ENCODE measurements at places on chromosomes 2 and 18. TPM values are rescaled to one million over a fixed set of nuclear protein-coding genes. Genes with fewer than 3 reads are reported as not detected.

DNA sequence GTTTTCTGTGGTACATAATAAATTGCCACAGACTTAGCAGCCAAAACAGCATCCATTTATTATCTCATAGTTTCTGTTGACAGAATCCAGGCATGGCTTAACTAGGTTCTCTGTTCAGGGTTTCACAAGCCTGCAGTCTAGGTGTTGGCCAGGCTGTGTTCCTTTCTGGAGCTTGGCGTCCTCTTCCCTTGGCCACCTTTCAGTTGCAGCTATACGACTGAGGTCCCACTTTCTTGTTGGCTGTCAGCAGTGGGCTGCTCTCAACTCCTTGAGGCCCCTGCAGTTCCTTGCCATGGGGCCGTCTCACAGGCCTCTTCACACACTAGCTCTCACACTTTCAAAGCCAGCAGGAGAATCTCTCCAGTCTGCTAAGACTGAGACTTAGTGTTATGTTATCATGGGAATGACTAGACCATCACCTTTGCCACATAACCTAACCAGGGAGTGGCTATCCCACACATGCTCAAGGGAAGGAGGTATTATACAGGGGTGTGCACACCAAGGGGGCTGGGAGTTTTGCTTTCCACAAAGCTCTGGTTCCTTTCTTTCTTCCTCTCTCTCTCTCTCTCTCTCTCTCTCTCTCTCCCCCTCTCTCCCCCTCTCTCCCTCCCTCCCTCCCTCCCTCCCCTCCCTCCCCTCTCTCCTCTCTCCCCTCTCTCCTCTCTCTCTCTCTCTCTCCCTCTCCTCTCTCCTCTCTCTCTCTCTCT, 15.8 kb downstream of the RIOK3 start:
- H3K4me1 ChIP-seq: no peaks in the 10 kb centered on the region

DNA sequence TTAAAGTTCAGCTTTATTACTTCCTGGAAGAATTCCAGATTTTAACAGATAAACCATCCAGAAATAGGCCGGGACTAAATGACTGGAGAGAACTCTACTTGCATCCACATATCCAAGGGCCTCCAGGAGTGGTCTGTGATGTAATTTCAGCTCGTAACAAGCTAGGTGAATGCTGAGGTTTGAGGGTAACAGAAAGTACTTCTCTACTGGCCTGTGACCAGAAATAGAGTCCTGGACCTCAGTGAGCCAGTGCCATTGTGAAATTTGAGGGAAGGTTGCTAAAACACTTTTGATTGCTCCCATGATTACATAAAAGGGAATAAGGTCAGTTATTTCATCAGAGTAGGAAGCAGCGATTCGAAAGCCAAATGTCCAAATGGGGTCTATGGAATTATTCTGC, 158.1 kb downstream of the DOCK10 start:
- no peak for DNase-seq
- H3K27me3 ChIP-seq: no peaks in the 10 kb centered on the region
- H3K36me3 ChIP-seq: peaks cover 78% of the 10 kb centered on the region
- H3K27ac ChIP-seq: no peak overlapping the region

DNA sequence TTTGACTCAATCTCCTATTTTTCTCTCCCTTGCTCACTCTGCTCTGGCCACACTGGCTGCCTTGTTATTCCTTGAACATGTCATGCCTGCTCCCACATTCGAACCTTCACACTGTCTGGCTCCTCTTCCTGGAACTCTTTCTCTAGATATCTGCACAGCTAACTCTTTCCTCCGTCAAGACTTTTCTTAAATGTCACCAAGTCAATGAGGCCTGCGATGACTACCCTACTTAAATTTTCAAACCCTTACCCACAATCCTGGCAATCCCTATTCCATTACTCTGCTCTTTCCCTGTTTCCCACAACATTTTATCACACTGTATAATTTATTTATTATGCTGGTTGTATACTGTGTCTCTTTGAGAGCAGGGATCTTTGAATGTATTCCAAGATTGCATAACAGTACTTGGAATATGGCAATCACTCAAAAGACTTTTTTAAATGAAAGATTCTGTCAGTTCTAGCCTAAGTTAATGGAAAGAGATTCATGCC, 206.2 kb downstream of the SRBD1 start:
- no peak overlapping the region for H3K4me3 ChIP-seq
- H3K4me1 ChIP-seq: no peaks in the 10 kb centered on the region
- H3K27me3 ChIP-seq: no peaks in the 10 kb centered on the region
- DNase-seq: no peak
- H3K36me3 ChIP-seq: peaks cover 3% of the 10 kb centered on the region

DNA sequence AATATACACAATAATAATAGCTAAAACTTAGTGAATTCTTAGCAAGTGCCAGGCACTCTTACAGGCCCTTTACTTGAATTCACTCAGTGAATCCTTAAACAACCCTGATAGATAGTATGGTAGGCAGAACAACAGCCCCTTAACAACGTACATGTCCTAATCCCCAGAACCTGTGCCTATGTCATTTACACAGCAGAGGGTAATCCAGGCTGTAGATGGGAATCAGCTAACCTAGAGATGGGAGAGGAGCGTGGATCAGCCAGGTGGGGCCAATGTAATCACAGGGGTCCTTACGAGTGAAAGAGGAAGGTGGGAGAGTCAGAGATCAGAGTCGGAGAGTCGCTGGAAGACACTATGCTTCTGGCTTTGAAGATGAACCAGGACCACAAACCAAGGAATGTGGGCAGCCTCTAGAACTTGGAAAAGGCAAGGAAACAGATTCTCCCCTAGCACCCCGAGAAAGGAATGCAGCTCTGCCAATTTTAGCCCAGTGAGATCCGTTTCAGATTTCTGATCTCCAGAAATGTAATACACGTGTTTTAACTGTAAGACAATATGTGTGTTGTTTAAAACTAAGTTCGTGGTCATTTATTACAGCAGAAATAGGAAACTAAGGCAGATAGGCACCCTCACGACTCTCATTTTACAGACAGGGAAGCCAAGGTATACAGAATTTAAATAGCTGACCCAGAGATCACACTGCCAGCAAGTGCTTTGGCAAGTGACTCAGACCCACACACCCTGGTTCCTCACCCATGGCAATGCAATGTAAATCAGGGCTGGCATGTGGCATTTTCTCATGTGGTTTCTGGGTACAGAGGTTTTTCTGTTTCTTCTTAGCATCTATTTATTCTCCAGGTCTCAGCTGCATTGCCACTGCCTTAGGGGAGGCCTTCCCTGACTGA, 68.9 kb downstream of the DOCK10 start:
- no peak for DNase-seq
- no peak overlapping the region for H3K4me3 ChIP-seq
- peaks cover 77% of the 10 kb centered on the region for H3K4me1 ChIP-seq
- H3K27me3 ChIP-seq: no peaks in the 10 kb centered on the region
- H3K27ac ChIP-seq: peak overlapping the region; percentile 17
- peaks cover 17% of the 10 kb centered on the region for H3K36me3 ChIP-seq

GRCh38 chr2:123715467-123715982, 309.6 kb upstream of the CNTNAP5 start:
- H3K27me3 ChIP-seq: no peaks in the 10 kb centered on the region
- H3K36me3 ChIP-seq: no peaks in the 10 kb centered on the region
- H3K4me3 ChIP-seq: no peak overlapping the region
- no peaks in the 10 kb centered on the region for H3K4me1 ChIP-seq
- H3K27ac ChIP-seq: no peak overlapping the region

DNA sequence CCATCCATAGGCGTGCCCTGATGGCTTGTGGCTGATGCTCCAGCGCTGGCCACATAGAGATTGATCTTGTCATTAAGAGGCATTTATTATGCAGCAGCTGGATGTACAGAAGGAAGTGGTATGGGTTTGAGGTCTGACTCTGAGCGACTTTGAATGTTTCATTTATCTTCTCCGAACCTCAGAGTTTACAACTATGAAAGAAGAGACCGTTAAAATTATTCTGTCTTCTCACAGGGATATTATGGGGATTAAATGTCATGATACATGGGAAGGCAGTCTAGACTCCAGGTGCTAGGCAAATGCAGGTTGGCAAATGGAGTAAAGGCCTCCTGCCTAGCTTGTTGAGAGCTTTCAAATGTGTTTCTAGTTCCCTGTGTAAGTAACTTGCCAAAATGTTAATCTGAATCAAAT, 30.3 kb downstream of the MOGAT1 start:
- peak; percentile 74 for DNase-seq
- H3K4me1 ChIP-seq: peaks cover 16% of the 10 kb centered on the region
- H3K4me3 ChIP-seq: peak overlapping the region; percentile 54
- H3K27me3 ChIP-seq: peaks cover 58% of the 10 kb centered on the region
- peak overlapping the region; percentile 39 for H3K27ac ChIP-seq

DNA sequence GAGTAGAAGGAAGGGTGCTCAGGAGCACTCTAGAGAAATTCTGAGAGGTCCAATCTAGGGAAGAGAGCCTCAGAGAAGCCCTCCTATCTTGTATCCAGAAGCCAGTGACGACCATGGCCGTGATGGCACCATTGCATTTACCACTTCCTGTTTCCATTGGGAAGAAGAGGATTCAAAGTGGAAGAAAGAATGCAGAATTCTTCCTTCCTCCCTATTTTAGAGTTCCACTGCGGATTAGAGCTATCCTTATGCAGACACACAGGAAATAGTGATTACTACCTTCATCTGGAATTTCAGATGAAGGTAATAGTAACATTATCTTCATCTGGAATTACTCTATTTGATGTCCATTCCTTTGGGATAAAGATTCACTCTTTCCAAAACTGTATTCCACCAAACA, 45.6 kb upstream of the PCBP1 start:
- H3K4me1 ChIP-seq: peaks cover 69% of the 10 kb centered on the region
- H3K27ac ChIP-seq: peak overlapping the region; percentile 3
- no peaks in the 10 kb centered on the region for H3K27me3 ChIP-seq
- H3K36me3 ChIP-seq: peaks cover 35% of the 10 kb centered on the region
- no peak overlapping the region for H3K4me3 ChIP-seq
- DNase-seq: no peak

- H3K36me3 ChIP-seq: peaks cover 7% of the 10 kb centered on the region
- no peak overlapping the region for H3K27ac ChIP-seq
- no peak overlapping the region for H3K4me3 ChIP-seq
- peaks cover 61% of the 10 kb centered on the region for H3K27me3 ChIP-seq
- peaks cover 11% of the 10 kb centered on the region for H3K4me1 ChIP-seq
- DNase-seq: no peak
Observed at GRCh38 chr18:79792988-79793355, 4.8 kb upstream of the KCNG2 start.

GRCh38 chr2:7269106-7269643, 352.0 kb downstream of the RNF144A start:
- no peak overlapping the region for H3K27ac ChIP-seq
- no peaks in the 10 kb centered on the region for H3K4me1 ChIP-seq

DNA sequence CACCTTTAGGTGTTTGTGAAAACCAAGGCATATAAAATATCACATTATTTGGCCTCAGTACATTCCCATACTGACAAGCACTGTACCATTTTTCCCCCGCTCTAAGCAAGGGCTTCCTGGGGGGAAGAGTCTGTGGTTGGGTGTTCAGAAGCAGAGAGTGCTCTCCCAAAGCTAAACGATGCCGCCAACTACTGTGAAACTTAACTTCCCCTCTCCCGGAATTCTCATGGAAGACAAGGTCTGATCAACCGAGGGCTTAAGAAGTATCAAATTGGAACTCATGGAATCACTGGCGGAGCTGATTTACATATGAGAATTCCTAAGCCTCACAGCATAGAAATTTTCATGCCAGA, 433 bp upstream of the MFF start:
- H3K36me3 ChIP-seq: peaks cover 7% of the 10 kb centered on the region
- peak overlapping the region; percentile 85 for H3K4me3 ChIP-seq

GRCh38 chr2:177261116-177262060, 3.1 kb downstream of the NFE2L2 start:
- peaks cover 61% of the 10 kb centered on the region for H3K4me1 ChIP-seq
- no peaks in the 10 kb centered on the region for H3K27me3 ChIP-seq
- DNase-seq: no peak
- H3K4me3 ChIP-seq: peak overlapping the region; percentile 97

DNA sequence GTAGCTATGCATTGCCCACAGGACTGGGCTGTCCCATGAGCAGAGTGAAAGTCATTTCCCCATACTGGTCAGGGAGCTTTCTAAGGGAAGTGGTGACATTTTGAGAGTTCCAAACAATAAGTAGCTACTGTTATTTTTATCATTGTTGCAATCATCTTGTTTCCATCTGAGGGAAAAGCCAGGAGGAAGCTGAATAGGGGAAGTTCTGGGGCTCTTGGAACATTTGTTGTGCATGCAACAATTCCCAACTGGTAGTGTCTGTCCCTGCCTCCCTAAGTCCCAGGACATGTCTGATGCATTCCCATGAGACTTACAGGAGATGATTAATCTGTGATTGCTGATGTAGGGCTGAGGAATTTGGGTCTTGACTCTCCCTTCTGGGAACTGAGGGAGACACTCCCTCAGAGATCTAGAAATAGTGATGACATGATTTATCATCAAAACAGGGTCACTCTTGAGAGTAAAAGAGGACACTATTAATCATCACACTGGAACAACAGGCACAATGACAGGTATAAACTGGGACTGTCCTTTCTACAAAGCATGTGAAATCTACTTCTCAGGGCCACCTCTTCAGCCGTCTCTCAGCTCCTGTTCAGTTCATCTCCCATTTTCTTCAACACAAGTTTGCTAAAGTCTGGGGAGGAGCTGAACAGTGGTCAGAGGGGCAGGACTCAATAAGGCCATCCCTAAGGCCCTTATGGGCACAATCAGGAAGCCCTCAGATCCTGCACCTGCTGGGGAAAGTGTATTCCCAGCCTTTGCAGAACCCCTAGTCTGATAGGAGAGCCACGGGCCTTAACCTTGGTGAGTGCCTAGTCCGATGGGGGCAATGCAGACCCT, 28.0 kb upstream of the MARCO start:
- H3K27ac ChIP-seq: no peak overlapping the region
- no peaks in the 10 kb centered on the region for H3K27me3 ChIP-seq
- no peak overlapping the region for H3K4me3 ChIP-seq
- no peaks in the 10 kb centered on the region for H3K4me1 ChIP-seq
- no peaks in the 10 kb centered on the region for H3K36me3 ChIP-seq
- DNase-seq: no peak

- no peak overlapping the region for H3K4me3 ChIP-seq
- H3K27me3 ChIP-seq: no peaks in the 10 kb centered on the region
Observed at GRCh38 chr2:185793532-185794345, 55.1 kb downstream of the FSIP2 start.

- H3K27ac ChIP-seq: no peak overlapping the region
- H3K27me3 ChIP-seq: peaks cover 2% of the 10 kb centered on the region
- no peak overlapping the region for H3K4me3 ChIP-seq
- H3K4me1 ChIP-seq: no peaks in the 10 kb centered on the region
- no peaks in the 10 kb centered on the region for H3K36me3 ChIP-seq
Observed at GRCh38 chr2:225615514-225615913, 216.0 kb downstream of the NYAP2 start.

GRCh38 chr2:192546565-192546964, 351.8 kb upstream of the TMEFF2 start:
- H3K27ac ChIP-seq: no peak overlapping the region
- H3K27me3 ChIP-seq: no peaks in the 10 kb centered on the region
- no peak for DNase-seq

CROCC2 gene
- not detected for total RNA-seq

SERPINB10 gene
- total RNA-seq: not detected

BMP10 gene
- not detected for total RNA-seq

FBXO15 gene
- 0.70 TPM for total RNA-seq

Data from activated CD8-positive, alpha-beta memory T cell treated with anti-CD3 and anti-CD28 coated beads, Interleukin-2, amount 10 ng/mL, durations not matched to agents 7 days and 5 days (primary cell).